Stimulated activated CD8-positive, alpha-beta memory T cell treated with anti-CD3 and anti-CD28 coated beads, Interleukin-15, amount 100 ng/mL, for 1 hour (primary cell): ENCODE measurements at places on chromosomes 4 and X.

- DNase-seq: no peak
Measured at GRCh38 chr4:181234951-181235680, 1008.1 kb upstream of the TENM3 start.

DNA sequence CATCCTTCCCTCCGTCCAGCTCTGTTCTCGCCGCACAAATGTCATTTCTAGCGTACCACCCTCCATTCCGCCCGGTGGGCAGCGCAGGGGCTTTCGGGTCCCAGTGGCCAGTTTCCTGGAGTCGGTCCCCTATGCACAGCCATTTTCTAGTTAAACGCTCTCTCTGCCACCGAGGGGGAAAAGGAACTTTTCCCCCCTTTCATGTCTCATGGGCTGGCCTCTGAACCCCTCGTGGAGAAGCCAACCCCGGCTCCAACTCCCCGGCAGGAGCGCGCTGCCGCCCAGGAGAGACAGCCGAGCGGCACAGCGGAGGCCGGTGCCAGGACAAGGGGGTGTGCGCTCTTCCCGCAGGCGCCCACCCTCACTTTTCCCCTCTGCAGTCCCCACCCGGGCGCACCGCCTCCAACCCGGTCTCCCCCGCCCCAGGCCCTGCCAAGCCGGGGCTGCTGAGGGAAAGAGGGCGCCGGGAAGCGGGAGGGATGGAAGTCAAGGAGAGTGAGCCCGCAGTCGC is 662 bp downstream of the APBB2 start:
- no peak for DNase-seq

- no peak for DNase-seq
Measured at GRCh38 chrX:49959602-49960001, 37.2 kb downstream of the CLCN5 start.

GRCh38 chr4:174613979-174614378 is 91.7 kb upstream of the HPGD start:
- no peak for DNase-seq

DNA sequence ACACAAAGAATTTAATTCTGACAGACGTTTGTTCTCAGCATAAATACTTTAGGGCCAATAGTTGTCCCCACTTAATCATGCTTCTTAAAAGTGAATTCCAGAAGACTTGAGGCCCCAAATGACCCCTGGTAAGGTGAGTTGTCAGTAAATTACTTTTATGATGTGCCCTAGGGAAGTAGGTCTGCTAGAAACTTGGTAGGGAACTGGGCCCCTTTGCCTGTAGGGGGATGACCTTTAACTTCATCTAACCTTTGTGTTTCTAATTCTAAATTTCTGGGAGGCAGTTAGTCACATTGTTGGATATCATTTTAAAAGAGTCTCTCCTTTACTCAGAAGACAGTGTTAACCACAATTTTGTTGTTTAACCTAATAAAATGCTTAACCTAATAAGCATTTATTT is 28.8 kb downstream of the HHIP start:
- DNase-seq: no peak

- DNase-seq: no peak
Measured at GRCh38 chrX:20028588-20028987, 37.7 kb upstream of the BCLAF3 start.

DNA sequence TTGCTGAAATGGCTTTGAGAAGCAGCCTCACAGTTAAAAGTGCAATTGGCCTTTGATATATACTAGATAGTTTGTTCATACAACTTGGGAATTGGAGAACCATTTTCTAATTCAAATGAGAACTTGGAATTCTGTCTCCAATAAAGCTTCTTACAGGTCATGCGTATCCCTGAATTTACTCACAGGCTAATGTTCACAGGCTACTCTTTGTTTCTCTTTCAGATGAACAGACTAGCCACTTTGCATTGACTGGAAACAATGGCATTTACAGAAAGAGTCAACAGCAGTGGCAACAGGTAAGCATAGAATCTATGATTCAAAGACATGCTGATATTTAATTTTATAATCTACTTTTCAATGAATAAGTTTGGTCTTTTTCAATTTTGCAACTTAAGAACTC is 13.5 kb downstream of the AFF1 start:
- no peak for DNase-seq

GRCh38 chrX:112078606-112079005 is 4.0 kb downstream of the TRPC5 start:
- DNase-seq: no peak
